GDM1 (cell line): ENCODE measurements at places on chromosomes 1 and 21.
A peak's percentile ranks its signal among the peaks of the same experiment; 100 is the strongest.

- DNase-seq, result peak; percentile 29
Measured at GRCh38 chr1:41891199-41891896, 27.4 kb downstream of the HIVEP3 start.

DNA sequence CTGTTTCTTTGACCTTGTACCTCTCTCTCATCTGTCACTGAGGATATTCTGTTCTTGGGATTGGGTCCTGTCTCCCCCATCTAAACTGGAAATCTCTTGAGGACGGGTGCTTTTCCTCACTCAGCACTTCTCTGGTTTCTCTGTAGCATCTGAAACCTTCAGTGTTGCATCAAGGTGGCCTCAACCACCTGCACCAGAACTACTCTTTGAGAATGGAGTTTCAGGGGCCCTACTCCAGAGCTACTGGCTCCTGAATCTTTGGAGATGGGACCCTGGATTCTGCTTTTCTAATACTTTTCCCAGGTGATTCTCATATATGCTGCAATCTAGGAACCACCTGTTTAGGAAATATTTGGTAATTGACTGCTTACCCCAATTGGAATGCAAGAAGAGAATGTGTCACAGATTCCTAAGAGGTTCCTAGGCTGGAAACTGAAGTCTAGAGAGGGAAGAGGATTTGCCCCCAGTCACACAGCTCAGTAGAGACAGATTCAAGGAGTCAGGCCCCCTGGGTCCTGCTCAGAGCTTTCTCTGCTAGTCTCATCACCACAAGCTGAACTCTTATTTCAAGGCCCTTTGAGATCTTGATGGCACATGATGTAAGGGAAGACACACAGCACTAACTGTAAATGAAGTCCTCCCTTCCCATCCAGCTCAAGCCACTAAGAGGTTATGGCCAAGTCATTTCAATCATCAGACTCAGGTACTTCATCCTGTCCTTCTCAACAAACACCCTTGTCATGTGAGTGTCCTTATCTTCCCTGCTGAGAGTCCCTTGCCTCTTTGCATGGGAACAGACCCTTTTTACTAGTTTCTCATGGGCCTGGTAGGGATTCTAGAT lies 48.7 kb downstream of the EIF2D start:
- no peak for DNase-seq

DNA sequence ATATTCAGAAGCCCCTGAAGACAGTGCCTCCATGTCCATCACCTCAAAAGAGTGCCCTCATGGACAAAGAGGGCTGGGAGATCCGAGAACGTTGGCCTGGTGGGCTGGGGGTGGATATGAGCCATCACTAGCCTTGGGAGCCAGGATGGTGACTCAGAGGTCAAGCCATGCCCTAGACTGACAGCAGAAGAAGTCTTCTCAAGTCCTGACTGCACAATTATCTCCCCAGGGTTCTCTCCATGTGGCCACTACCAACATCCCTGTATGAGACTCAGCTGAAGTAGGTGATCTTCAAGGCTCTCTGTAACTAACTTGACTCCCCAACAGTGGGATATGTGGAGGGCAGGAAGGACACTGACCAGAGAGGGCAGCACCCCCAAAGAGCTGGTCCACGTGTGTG lies 7.1 kb upstream of the USF1 start:
- no peak for DNase-seq

DNA sequence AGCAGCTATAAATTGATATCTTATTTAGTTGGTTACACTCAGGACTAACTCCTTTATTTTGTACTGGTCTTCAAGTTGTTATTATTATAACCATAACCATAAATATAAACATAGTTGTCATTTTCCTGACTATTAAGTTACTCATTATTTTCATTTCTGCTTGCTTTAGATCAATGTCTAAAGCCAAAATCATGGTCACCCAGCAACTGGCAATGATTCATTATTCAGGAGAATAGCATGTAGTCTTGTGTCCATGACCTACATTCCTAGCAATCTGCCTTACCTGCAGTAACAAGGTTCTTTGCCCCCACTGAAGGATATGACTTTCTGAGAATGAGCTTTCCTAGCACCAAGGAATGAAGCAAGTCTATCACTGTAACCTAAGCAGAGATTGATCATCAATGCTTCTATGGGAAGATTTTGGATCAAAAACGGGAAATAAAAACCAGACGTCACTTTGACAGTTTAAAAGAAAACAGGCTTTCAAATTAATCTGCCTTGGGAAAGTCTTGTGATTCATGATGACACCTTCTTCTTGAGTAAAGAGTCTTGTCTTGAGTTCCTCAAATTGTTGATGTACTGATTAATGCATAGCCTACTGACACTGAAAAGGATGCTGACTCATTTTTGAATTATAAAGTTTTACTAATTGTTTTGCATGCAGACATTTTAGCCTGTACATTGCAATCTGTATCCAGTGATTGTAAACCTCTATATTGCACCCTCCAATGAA lies 203.3 kb upstream of the IVNS1ABP start:
- DNase-seq, result no peak

DNA sequence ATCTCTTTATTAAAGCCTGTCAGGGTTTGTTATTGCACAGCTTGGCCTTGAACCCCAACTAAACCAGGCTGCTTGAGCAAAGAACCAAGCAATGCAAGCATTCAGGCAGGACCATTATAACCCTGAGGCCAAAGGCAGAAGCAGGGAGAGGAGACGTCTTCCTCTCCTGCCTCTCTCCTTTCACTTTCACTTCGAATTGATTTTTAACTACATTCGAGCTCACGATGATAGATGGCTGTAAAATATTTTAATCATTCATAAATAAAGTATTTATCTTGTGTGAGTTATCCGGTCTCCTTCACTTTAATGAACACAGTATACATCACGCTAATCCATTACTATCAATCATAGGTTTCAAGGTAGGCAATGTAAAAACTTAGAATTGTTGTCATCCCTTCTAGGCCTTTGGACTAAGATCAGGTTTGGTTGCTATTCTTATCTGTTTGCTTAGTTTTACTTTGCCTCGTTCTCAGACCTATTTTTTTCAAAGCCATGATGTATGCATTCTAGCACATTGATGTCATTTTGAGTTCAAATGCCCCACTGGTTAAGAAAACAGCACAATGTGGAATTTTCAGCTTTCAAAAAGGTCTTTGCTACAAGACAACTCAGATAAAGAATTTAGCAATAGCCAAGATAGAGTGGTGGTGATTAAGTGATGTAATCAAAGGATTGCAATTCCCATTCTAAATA lies 480.2 kb upstream of the RUNX1 start:
- no peak for DNase-seq
